ENCODE measurements at places on chromosomes 1 and 21.

DNA sequence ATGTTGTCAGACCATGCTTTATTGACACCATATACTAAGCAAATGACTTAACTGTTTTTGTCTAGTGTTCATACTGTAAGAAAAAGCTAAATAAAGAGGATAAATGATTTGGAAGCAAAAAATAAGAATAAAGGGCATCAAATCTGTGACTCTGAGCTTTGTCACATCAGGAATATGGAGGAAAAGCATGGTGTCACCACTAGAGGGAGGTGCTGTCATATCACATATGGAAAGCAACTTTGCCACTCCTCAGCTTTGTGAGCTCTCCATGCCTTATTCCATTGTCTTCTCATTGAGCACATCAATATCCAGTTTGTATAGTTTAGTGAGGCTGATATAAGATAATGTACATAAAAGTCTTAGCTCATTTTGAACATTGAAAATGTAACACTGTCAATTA is 20.8 kb upstream of the GBP1 start:
- DNase-seq, result peak; percentile 19

GRCh38 chr1:221998186-221998612 is 256.3 kb upstream of the DUSP10 start:
- no peak for DNase-seq

- no peak for DNase-seq
Observed at GRCh38 chr1:245969283-245969682, 537.8 kb downstream of the SMYD3 start.

DNA sequence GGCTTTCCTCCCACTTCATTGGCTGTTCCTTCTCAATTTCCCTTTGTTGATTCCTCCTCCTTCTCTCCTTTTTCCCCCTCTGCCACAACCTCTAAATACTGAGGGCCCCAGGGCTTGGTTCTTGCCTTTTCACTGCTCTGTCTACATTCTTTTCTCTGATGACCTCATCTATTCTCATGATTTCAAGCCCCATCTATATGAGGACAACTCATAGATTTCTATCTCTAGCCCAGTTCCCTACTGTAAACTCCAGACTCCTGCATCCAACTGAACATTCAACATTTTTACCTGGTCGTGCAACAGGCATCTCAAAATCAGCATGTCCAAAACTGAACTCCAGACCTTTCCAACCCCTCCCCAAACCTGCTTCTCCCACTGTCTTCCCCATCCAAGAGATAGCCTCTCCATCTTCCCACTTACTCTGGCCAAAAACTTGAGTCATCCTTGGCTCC is 11.5 kb upstream of the SLC9A1 start:
- DNase-seq, result no peak

- DNase-seq, result no peak
Observed at GRCh38 chr1:24094554-24094953, 17.4 kb downstream of the MYOM3 start.

DNA sequence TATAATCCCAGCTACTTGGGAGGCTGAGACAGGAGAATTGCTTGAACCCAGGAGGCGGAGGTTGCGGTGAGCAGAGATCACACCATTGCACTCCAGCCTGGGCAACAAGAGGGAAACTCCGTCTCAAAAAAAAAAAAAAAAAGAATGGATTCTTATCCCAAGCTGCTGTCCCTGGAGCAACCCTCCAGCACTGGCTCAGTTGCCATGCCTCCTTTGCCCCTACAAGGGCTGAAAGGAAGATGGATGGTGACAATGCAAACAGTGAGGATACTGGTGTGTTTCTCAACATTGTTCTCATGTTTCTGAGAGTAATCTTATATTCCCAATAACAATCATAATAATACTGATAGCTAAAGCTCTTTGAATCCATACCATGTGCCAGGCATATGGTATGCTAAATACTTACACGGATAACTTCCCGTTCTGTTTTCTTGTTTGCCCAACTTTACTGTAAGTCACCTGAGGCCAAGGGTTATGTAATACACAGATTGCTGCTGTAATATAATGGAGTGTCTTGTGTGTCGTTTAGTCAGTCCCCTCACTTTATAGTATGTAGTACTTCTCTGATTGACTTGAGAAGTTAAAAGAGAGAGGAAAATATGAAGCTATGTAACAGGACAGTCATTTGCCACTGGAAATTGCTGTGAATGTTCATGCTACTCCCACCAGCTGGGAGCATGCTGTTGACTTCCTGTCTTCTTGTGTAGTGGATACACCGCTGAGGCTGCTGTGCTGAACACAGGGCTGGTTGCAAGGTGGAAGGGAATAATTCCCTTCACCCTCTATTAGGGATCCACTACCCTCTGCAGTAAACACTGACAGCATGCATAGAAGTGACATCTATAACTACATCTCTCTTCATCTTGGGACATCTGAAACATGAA is 153.6 kb downstream of the CNIH3 start:
- DNase-seq, result no peak

DNA sequence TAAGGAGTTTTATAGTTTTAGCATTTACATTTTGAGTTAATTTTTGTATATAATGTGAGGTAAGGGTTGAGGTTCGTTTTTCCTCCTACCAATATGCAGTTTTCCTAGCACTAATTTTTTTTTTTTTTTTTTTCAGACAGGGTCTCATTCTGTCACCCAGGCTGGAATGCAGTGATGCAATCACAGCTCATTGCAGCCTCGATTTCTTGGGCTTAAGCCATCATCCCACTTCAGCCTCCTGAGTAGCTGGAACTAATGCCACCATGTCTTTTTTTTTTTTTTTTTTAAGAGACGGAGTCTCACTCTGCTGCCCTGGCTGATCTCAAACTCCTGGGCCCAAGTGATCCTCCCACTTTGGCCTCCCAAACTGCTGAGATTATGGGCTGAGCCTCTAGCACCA is 2.5 kb upstream of the UBASH3A start:
- DNase-seq, result no peak

GRCh38 chr1:234655328-234656069 is 45.5 kb upstream of the IRF2BP2 start:
- DNase-seq, result no peak

GRCh38 chr1:214241060-214241459 is 39.9 kb upstream of the SMYD2 start:
- DNase-seq, result no peak

- DNase-seq, result no peak
Observed at GRCh38 chr1:3352299-3352951, 102.0 kb upstream of the ARHGEF16 start.

- DNase-seq, result no peak
Observed at GRCh38 chr1:25683731-25684130, 67.1 kb downstream of the MAN1C1 start.

- DNase-seq, result no peak
Observed at GRCh38 chr1:245419989-245420388, 265.2 kb downstream of the KIF26B start.

DNA sequence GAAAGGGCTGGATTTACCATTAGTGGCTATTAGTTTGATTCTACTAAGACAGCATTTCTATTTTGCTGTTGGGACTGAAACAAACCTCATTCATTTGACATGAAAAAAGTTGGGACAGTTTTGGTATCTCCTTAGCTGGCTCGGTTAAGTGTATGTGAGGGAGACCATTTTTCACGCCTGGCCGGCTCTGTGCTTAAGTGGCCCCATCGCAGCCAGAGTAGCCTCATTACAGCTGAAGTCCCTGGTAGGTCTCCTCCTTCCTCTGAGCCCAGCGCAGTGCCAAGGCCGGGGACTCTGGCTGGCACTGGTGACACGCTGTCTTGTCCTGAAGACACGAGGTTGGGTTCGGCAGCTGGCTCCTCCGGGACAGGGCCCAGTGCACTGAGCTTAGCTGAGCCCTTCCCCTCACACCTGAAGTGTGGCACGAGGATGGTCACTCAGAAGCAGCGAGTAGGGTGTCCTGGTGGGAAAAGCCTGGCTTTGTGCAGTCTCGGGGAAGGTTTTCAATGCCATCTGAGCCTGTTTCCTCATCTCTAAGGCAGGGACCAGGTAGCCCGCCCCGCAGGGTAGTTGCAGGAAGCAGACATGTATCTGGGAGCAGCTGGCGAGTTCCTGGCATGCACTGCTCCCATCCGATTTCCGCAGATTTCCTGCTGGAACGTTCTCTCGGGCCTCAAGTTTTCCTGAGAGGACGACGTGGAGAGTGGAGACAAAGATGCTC is 196.5 kb downstream of the DYRK1A start:
- no peak for DNase-seq

GRCh38 chr1:53295295-53295694 is 32.6 kb downstream of the LRP8 start:
- no peak for DNase-seq

DNA sequence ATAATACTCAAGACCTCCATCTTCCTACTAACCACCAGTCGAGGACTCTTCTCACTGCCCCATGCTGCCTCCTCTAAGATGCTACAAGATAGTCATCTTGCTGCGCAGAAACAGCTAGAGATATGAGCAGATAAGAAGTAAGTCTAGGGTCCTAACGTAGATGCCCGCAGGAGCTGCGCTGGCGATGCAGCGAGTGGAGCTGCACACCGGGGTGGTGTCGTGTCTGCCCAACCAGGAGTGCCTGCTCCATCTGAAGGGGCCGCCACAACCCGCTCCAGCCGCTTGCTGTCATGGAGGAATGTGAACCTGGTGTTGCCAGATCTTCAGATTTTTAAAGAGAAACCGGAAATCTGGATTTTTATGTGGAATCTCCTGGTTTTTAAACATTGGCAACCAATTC is 175.1 kb downstream of the VPS13D start:
- DNase-seq, result no peak

- no peak for DNase-seq
Observed at GRCh38 chr1:26357121-26357602, 3.2 kb upstream of the CRYBG2 start.

- DNase-seq, result no peak
Observed at GRCh38 chr1:231059566-231060193, 19.6 kb upstream of the FAM89A start.

DNA sequence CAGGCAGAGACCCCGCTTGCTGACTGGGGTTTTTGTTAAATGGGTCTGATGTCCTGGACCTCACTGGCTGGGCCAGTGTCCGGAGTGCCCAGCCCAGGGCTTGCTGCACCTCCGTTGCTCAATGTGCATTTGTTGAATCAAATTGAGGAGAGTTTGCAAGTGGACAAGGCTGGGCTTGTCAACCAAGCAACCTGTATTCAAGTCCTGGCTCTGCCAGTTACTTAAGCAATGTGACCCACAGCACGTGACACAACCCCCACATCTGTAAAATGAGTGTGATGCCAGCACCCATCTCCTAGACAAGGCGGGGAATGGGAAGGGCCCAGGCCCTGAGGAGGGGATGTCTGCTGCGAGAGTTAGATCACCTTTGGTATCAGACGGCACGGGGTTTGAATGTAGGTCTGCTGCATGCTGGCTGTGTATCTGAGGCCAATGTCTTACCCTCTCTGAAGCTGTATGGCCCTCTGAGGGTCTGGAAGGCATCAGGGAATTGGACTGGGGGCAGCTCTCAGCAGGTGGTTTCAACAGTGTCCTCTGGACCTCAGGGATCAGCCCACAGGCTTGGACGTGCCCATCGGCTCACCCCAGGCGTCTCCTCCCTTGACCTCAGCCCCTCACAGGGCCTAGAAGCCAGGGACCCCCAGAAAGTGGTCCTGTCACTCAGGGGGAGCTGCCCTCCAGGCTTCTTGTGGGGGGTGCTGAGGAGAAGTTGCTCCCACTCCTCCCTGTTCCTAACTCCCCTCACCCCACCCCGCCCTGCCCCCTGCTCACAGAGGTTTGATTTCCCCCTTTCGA is 51.0 kb upstream of the RUNX3 start:
- no peak for DNase-seq

- DNase-seq, result no peak
Observed at GRCh38 chr1:19564366-19564765, 79.0 kb upstream of the CAPZB start.

- no peak for DNase-seq
Observed at GRCh38 chr1:230067419-230067870, 407 bp downstream of the GALNT2 start.

GRCh38 chr1:32159189-32159588 is 20.3 kb upstream of the TXLNA start:
- DNase-seq, result no peak

GRCh38 chr1:18962121-18962721 is 5.7 kb upstream of the IFFO2 start:
- DNase-seq, result no peak

- no peak for DNase-seq
Observed at GRCh38 chr1:24021403-24022266, 41.5 kb upstream of the SRSF10 start.

GRCh38 chr21:40002978-40003377 is 135.7 kb downstream of the PCP4 start:
- DNase-seq, result no peak

- no peak for DNase-seq
Observed at GRCh38 chr1:29235955-29236711, at the start of gene PTPRU. Gene PTPRU (plus strand): TSS chr1:29236522. CDS start chr1:29236645, 123 bp downstream.

- no peak for DNase-seq
Observed at GRCh38 chr1:109631513-109632505, 12.2 kb downstream of the AMPD2 start.

DNA sequence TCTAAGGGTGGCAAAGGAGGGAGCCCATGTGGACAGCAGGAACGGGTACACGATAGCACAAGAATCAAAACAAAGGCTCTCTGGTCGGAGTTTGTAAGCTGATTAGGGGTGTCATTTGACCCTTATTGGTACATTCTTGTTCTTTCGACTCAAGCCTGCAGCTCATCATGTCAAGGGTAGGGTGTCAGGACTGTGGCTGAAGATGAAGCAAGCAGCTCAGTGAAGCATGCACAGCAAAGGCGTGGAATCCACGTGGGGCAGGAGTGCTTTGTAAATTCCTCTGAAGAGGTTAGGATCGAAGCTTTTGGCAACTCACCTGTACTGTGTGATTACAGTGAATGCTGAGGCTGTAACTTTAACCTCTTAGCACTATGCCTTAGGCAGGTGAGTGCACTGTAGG is 4.7 kb upstream of the ABCB10 start:
- DNase-seq, result no peak

DNA sequence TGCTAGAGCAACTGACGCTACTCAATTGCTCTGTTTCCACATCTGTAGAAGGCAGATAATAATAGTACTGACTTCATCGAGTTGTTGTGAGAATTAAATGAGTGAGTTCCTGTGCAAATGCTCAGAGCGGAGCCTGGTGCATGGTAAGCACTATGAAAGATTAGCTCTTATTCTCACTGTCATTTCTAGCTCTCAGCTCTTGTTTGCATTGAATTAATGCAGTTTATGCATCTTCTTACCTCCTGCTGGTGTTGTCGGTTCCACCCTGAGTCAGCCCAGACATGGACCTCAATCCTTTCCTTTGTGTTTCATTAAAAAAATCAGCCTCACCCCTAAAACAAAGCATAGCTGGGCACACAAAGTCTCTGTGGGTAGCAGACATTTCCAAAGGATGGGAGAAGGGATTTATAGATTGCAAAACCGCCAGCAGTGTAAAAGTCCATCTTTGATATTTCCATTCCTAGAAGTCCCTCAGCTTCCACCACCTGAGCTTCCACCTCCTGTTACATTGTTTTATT is 254.4 kb upstream of the CSF3R start:
- no peak for DNase-seq

DNA sequence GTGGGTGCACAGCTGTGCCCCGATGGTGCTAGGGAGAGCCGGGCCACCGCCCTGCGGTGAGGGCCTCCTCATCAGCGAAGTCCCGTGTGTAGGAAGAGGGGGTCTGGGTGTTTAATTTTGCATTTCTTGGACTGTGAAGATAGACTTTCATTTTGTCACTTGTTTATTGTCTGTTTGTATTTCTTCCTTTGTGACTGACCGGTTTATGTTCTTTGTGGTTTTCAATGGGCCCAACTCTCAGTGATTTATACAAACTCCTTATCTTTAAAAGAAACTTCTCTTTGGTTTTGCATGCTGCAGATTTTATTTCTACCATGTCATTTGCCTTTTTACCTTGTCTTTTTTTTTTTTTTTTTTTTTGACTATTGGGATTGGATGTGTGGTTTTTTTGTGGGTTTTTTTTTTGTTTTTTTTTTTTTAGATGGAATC is 65.1 kb downstream of the COL18A1 start:
- DNase-seq, result no peak

- DNase-seq, result no peak
Observed at GRCh38 chr1:21951226-21951870, 14.2 kb upstream of the HSPG2 start.

Data from pulmonary artery endothelial cell (primary cell).